ENCODE measurements at places on chromosomes 2 and 18.

DNA sequence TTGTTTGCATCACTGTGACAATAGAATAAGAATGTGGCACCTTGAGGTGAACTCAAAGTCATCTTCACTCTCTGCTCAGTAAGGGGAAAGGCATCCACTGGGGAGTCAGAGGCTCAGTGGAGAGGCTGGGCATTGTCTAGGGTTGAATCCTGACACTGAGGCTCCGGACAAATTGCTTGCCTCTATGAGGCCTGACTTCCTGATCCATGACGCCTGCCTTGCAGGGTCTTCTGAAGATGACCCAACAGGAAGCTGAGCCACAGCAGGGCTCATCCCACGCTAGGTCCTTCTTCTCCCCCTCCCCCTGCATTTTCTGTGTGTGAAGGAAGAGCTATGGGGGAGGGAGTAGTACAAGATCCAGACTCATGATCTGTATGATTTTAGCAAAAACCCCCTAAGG lies 265.1 kb downstream of the SH3BP4 start:
- DNase-seq, result no peak

DNA sequence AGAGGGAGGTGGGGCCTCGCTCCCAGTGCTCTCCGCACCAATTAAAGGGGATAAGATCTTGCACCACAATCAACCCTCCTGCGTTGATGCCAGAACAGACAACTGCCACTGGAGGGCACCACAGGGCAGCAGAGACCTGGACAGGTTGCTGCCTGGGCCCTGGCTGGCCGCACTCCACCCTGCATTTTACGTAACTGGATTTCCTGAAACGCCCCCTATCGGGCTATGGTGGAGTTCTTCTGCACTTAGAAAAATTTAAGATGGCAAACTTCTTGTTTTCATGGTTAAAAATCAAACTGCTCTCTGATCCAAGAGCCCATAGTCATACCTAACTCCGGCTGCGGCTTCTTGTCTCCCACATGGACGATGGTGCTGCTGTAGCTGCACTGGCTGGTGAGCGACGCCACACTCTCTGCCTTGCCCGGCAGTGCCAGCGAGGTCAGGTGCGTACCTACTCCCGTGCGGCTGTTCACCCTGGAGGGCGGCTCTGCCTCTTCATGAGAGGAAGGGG lies 16.8 kb upstream of the HES6 start:
- DNase-seq, result peak; percentile 24

DNA sequence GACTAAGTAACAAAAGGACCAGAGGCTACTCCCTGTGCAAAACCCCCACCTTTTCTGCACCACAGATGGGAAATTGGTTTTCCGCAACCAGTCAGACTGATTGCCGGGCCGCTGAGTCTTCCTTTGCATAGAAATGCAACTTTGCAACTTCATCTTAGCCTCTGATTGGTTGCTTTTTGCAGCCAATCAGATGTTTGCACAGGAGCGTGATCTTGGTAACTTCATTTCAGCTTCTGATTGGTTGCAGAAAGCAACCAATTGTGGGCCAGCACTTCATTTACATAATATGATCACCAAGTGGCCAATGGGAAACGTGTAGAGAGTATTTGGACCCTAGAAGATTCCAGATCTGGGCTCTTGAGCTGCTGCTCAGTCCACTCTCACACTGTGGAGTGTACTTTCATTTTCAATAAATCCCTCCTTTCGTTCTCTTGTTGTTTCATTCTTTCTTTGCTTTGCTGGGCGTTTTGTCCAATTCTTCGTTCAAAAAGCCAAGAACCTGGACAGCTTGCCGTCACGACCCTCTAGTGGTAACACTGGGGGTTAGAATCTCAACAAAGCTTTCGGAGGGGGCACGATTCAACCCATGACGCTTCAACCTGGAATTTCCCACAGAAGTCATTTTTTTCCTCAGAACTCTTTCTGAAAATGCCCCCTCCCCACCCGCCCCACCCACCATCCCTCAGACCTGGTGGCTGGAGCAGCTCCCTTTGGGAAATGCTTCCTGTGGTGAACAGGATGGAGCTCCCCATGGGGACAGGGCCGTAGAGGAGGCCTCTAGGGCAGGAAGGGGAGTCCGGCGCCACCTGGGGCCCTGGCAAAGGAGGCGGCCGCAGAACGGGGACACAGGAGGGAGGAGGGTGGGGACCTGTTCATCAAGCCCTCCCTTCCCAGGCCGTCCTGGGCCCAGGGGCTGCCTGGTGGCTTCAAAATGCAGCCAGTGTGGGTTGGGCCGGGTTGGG lies 31.8 kb upstream of the KCNF1 start:
- no peak for DNase-seq

DNA sequence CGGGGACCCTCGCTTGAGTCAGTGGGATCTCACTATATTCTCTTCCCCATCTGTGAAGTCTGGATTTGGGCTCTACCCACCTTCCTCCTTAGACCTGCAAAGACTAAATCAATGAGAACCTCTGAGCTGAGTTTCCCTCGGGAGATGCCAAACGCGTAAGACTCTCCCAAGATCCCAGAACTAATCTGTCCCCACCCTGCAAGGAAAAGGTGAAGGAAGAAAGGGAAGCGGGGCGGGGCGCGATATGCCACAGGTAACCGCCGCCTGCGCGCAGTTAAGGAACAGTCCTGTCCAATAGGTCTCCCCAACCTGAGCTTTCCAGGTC lies 780 bp downstream of the SRD5A2 start:
- DNase-seq, result no peak

Measured in stimulated activated CD8-positive, alpha-beta memory T cell treated with anti-CD3 and anti-CD28 coated beads, Interleukin-4, amount 100 ng/mL, for 4 hours (primary cell).